ENCODE measurements at places on chromosomes 3 and 15.

DNA sequence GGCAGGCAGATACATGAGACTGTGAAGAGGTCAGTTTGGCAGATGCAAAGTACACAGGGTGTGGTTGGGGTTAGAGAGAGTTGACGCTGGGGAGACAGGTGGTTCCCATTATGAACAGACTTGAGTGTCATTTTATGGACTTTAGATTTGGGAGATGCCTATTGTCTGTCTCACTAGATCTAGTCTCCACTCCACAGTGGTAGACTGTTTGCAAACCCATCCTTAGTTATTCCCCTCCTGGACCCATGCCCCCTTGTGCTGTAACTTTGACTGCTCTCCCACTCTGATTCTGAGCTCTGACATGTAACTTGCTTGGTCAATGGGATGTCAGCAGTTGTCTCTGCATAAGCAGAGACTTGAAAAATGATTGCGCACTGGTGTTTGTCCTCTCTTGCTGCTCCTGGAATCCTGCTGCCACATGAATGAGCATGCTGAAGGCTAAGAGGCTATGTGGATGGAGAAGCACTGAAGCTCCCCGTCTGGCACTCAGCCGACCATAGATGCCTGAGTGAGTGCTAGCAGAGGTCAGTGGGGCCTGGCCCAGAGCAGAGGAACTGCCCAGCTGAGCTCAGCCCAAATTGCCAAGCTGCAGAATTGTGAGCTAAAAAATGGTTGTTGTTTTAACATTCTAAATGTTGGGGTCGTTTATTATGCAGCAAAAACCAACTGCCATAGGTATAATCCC lies 88.2 kb downstream of the FAM43A start:
- DNase-seq: no peak

- no peak for DNase-seq
These were observed 50.8 kb downstream of the CPN2 start for GRCh38 chr3:194300382-194300758.

GRCh38 chr15:59335207-59335786 lies 37.4 kb downstream of the MYO1E start:
- no peak for DNase-seq

GRCh38 chr3:112319516-112320276 lies 13.3 kb upstream of the CD200 start:
- no peak for DNase-seq

GRCh38 chr3:186679151-186679550 lies 13.3 kb downstream of the HRG start:
- DNase-seq: no peak

- no peak for DNase-seq
These were observed 9.9 kb upstream of the STRA6 start for GRCh38 chr15:74212494-74212893.

GRCh38 chr15:57054204-57054750 lies 135.8 kb downstream of the TCF12 start:
- no peak for DNase-seq

GRCh38 chr3:17132286-17133115 lies 247.7 kb downstream of the PLCL2 start:
- no peak for DNase-seq

- DNase-seq: no peak
These were observed 169.1 kb downstream of the GAP43 start for GRCh38 chr3:115792206-115792955.

DNA sequence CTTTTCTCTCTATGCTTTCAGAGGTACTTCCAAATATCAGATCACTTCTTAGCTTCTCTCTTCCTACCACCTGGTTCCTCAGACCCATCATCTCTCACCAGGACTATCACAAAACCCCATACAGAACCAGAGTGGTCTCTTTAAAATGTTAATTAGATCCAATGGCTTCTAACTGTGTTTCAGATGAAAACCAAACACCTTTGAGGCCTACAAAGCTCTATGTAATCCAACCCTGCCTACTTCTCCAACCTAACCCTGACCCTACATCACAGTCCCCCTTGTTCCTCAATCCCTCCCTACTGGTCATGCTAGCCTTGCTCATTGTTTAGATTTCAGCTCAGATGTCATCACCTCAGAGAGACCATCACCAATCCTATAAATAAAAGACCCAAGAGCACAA lies 34.8 kb downstream of the SUMF1 start:
- no peak for DNase-seq

DNA sequence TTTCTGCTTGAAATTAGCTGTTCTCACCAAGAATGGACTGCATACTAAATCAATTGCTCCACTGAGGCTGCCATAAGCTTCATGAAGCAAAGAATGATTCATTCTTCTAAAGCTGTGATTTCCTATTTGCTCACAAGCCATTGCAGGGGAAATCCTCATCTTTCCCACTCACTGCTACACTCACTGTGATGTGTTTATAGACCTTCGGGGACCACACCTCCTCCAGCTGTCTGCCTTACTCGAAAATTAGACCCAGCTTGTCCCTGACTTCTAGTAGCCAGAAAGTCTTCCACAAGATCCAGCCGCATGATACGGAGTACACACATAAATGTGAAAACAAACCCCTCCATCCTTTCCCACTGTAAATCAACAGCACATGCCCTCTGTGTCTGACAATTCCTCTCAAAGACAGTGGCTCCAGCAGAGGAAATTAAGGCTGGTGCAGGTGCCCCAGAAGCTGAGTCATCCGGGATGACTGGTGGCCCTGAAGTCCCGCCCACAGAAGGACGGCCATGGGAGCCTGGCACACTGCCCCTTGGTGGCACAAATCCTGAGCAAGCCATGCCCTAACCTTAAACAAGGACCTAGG lies 172.0 kb downstream of the STT3B start:
- no peak for DNase-seq

- no peak for DNase-seq
These were observed 600.9 kb downstream of the SI start for GRCh38 chr3:164477403-164477802.

GRCh38 chr15:53197426-53197839 lies 407.3 kb upstream of the ONECUT1 start:
- DNase-seq: no peak

- DNase-seq: no peak
These were observed 10.1 kb downstream of the MKRN2 start for GRCh38 chr3:12566976-12567375.

- DNase-seq: no peak
These were observed 16.6 kb upstream of the RAP2B start for GRCh38 chr3:153145454-153145853.

DNA sequence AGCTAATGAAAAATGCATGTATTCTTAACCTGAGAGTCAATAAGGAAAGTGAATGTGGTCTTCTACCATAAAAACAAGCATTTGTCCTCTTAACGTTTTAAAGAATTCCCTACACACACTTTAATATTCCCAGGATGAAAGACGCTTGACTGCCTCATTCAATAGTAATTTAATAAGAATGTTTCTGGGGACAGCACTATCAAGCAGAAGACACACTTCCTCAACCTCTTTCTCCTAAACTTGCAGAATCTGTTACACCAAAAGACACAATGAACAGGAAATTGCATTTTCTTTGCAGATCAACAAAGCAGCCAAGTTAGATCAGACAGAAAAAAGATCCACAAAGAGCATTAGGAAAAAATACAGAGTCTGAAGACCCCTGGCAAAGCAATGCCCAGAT lies 97.7 kb downstream of the PLCH1 start:
- DNase-seq: no peak

GRCh38 chr15:25793354-25794050 lies 69.6 kb downstream of the ATP10A start:
- no peak for DNase-seq

DNA sequence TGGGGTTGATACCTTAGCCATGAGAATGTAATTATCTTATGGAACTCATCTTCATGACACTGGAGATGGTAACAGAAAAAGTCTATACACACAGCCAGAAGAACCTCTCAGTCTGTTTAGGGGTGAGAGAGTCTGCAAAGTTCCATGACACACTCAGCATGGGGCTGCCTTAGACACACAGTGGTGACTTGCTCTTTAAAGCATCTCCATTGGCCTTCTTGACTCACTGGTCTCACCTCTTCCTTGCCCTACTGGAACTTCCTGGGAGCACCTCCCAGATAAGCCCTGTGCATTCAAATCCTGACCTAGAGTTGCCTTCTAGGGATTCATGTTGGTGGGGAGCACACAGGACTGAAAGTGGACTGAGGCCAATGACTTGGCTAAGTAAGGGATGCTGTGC lies 9.3 kb downstream of the MAGI1 start:
- no peak for DNase-seq

GRCh38 chr3:114664006-114664405 lies 370.2 kb downstream of the TIGIT start:
- no peak for DNase-seq

DNA sequence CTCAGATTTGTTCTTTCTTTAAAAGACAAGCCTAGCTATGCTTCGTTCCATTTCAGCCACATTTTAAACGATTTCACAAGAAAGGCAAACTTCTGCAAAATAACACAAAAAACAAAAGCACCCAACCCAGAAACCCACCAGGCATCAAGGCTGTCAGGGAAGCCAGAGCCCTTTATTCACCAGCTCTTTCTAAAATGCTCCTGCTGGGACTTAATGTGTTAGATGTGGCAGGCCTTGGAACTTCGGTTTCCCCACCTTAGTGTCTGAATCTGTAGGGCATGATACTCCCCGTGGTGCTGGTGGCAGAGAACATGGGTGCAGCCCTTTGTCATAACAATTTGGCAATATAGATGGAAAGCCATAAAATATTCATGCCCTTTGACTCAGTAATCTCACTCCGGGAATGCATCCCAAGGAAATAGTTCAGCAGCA lies 56.8 kb upstream of the LCTL start:
- DNase-seq: no peak

- DNase-seq: no peak
These were observed 149.1 kb upstream of the LRRFIP2 start for GRCh38 chr3:37323494-37323893.

DNA sequence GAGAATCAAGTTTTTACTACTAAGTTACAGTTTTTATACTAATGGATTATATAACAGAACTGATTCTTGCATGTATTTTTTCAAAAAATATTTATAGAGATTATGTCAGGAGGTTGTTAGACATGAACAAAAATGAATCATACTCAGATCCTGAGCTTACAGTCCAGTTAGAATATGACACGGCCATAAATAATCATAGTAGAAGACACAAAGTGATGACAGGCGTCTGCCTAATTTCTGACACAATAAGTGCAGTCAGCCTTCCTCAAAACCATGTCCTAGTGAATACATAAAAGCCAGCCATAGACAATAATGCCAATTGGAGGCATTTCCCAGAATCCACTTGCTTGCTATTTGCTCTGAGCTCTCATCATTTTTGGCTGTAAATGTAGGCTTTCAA lies 81.7 kb upstream of the POU1F1 start:
- no peak for DNase-seq

- no peak for DNase-seq
These were observed 209.8 kb upstream of the RBMS3 start for GRCh38 chr3:29070959-29071634.

GRCh38 chr3:64187065-64187959 lies 38.0 kb downstream of the PRICKLE2 start:
- DNase-seq: no peak

- DNase-seq: no peak
These were observed 2.5 kb upstream of the GATA2 start for GRCh38 chr3:128495435-128495970.

DNA sequence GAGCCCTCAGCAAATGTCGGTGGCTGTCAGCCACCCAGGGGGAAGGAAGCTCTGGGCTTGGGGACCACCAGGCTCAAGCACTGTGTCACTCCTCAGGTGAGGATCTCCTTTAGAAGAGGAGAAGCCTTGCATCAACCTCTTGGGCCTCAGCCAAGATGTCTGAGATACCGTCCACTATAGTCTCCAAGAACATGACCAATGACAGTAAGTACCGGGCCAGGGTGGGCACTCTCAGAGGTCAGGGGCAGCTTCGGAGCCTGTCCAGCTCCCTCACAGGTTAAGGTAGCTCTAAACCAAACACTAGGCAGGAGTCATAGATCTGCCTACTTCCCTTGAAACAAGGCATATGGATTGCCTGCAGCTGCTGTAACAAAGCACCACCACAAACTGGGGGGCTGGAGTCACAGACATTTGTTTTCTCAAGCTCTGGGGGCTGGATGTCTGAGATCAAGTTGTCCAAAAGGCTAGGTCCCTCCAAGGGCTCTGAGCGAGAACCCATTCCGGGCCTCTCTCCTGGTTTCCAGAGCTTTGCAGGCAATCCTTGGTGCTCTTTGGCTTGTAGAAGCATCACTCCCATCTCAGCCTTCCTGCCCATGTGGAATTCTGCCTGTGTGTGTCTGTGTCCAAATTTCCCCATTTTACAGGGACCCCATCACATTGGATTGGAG lies 1.3 kb downstream of the CFAP100 start:
- DNase-seq: no peak

GRCh38 chr15:85037641-85038040 lies 56.0 kb downstream of the PDE8A start:
- no peak for DNase-seq

GRCh38 chr3:136050250-136050649 lies 84.7 kb downstream of the PPP2R3A start:
- DNase-seq: no peak
